Trophoblast cell (in vitro differentiated cells and primary cell): ENCODE measurements at places on chromosomes 11 and 22.

- H3K27ac ChIP-seq, result no peak overlapping the region
- DNase-seq, result no peak
- no peaks in the 10 kb centered on the region for H3K36me3 ChIP-seq
- H3K4me1 ChIP-seq, result no peaks in the 10 kb centered on the region
- no peaks in the 10 kb centered on the region for H3K27me3 ChIP-seq
- no peak overlapping the region for H3K4me3 ChIP-seq
These were observed 191.1 kb downstream of the NTM start for GRCh38 chr11:131561501-131561900.

DNA sequence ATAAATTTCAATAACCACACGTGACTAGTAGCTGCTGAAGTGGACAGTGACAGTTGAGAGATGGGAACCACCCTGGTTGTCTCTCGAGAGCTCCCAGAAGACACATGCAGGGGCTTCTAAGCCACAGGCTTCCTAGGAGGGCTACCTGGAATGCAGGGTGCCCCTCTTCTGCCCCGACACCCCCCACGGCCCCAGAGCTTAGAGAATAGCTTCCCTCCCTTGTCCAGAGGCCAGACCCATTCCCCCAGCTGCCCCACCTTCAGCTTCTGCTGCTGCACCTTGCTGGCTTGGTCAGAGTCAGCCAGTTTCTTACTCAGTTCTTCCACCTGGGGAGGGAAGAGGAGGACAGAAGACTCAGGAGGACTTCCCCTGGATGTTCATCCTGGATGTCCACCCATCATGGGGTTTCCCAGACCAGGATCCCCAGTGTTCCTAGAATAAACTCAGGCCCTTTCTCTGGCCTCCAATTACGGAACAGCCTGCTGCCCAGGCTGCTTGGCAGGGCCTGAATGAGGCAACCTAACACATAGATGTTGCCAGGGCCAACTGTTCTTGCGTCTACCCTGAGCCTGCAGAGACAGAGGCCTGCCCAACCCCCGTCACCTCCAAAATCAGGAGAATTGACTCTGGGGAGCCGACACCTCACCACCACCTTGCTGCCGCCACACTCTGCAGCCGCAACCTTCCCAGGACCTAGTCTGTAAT is 12.0 kb downstream of the IL18BP start:
- no peaks in the 10 kb centered on the region for H3K27me3 ChIP-seq
- no peak overlapping the region for H3K4me3 ChIP-seq
- DNase-seq, result no peak
- H3K27ac ChIP-seq, result no peak overlapping the region

GRCh38 chr11:116553482-116553881 is 219.3 kb downstream of the BUD13 start:
- no peaks in the 10 kb centered on the region for H3K27me3 ChIP-seq
- no peaks in the 10 kb centered on the region for H3K36me3 ChIP-seq
- H3K4me3 ChIP-seq, result no peak overlapping the region
- no peaks in the 10 kb centered on the region for H3K4me1 ChIP-seq
- no peak for DNase-seq
- H3K27ac ChIP-seq, result no peak overlapping the region

GRCh38 chr11:77753230-77753629 is 67.3 kb downstream of the RSF1 start:
- peaks cover 6% of the 10 kb centered on the region for H3K4me1 ChIP-seq
- H3K27me3 ChIP-seq, result no peaks in the 10 kb centered on the region
- H3K36me3 ChIP-seq, result peaks cover 2% of the 10 kb centered on the region
- H3K27ac ChIP-seq, result no peak overlapping the region

DNA sequence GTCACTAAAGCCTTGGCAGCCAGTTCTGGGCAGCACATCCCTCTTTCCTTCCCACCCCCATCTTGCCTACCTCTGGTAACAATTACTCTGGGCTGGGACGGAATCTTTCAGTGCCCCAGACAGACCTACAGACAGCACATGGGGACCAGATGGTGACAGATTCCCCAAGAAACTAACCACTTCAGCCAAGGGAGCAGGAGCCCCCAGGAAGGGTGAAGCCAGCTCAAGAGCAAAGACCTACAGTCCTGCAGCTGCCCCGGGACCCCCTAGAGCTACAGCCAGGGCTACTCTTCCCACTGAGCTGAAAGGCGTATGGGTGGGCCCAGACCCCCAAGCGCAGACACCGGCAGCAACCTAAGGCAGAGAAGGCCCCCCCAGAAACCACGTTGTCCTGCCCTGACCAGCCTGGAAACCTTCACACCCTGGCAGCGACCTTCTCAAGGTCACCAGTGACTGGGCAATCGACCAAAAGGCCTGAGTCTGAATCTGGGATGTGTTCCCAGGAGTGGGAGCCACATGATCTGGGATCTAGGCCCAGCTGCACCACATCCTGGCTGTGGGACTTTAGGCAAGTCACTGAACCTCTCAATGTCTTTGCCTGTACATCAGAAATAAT is 65.8 kb downstream of the LRRC32 start:
- peaks cover 10% of the 10 kb centered on the region for H3K4me1 ChIP-seq
- no peaks in the 10 kb centered on the region for H3K36me3 ChIP-seq
- no peak overlapping the region for H3K27ac ChIP-seq
- H3K27me3 ChIP-seq, result no peaks in the 10 kb centered on the region

- H3K36me3 ChIP-seq, result no peaks in the 10 kb centered on the region
- peak; percentile 30 for DNase-seq
- H3K27ac ChIP-seq, result peak overlapping the region; percentile 88
- no peak overlapping the region for H3K4me3 ChIP-seq
- H3K27me3 ChIP-seq, result no peaks in the 10 kb centered on the region
- H3K4me1 ChIP-seq, result peaks cover 46% of the 10 kb centered on the region
These were observed 31.9 kb downstream of the PLEKHA7 start for GRCh38 chr11:16982256-16982671.
